ENCODE measurements at places on chromosomes 7 and 10.

- DNase-seq, result no peak
Observed at GRCh38 chr7:41930538-41931262, 227.8 kb upstream of the INHBA start.

- no peak for DNase-seq
Observed at GRCh38 chr10:52210161-52210560, 103.9 kb upstream of the DKK1 start.

GRCh38 chr7:19101472-19101871, 16.0 kb downstream of the TWIST1 start:
- no peak for DNase-seq

DNA sequence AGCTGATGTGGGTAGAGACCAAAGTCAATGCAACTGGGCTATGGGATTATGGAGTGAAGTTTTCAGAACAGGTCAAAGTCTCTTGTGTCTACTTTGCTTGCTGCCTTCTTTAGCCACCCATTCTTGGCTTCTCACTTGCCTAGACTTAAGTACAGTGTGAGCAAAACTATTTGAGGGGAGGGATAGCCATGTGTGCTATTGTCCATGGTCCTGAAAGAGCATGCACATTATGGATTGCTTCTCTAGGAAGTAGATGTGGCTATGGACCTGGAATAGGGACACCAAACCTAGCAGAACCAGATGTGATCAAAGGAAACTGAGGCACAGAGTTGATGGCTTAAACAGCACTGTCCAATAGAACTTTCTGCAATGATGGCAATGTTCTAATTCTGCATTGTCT, 81.9 kb upstream of the ZNF800 start:
- DNase-seq, result no peak

- no peak for DNase-seq
Observed at GRCh38 chr7:139588632-139589031, 65.1 kb downstream of the CLEC2L start.

DNA sequence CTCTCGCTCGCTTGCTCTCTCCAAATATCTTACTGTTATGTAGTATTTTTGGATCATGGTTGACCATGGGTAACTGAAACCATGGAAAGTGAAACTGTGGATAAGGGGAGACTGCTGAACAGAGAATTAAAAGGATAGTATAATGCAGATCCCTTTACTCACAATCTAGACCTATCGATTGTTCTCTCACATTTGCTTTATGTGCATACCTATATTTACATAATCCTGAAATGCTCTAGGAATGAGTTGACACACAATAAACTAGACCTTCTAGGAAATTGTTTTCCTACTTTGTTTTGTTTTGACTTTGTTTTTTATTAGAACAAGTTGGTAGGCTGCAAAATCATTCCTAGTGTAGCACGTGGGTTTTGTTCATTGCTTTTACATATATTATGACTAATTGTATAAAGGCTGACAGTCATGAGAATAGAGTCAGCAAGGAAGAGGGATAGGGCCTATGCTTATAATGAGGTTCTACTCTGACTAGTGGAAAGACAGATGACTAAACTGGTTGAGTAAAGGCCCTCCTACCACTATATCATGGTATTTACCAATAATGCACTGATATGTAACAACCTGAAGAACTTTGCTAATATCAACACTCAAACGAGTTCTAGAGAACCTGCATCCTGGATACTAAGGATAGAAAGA, 175.3 kb upstream of the TARP start:
- DNase-seq, result no peak

GRCh38 chr10:46530249-46531186, 25.9 kb downstream of the GPRIN2 start:
- no peak for DNase-seq

DNA sequence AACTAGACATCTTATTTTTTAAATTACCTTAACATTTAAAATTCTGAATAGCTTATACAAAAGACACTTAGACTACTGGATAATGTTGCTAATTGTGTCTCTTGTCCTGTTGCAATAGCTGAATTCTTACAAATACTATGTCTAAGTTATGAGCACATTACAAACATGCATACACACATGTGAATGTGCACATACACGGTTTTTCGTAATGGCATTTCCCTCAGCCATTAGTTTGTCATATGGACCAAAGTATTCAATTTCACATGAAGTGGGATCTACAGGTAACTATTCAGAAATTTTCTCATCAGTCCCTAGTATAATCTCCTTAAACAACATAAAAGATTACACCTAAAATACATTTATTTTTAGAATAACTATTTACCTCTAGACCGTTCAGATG, 178.6 kb upstream of the BET1 start:
- no peak for DNase-seq

DNA sequence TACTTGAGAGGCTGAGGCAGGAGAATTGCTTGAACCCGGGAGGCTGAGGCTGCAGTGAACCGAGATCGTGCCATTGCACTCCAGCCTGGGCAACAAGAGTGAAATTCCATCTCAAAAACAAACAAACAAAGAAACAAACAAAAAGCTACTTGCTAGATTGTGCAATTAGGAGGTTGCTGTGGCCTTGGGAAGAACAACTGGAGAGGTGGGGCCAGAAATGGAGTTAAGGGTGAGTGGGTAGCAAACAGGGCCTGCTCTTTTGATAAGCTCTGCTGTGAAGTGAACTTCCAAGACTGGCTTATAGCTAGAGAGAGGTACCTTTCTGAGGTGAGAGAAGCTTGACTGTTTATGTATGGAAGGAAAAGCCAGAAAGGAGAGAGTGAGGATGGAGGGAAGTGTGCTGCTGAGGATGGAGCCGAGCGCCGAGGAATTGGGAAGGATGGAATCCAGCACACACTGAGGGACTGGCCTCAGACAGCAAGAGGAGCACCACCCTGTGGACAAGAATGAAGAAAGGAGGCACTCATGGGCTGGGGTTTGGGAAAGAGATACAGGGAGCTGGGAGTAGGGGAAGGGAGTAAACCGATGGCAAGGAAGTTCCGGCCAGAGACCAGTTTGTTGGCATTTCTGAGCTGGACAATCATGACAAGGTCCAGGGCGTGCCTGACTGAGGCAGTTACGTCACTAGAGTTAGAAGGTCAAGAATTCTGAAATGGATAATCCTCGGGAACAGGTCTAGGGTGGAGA, 7.0 kb upstream of the RPEL1 start:
- no peak for DNase-seq

GRCh38 chr10:124000792-124001201, 92.6 kb downstream of the CHST15 start:
- no peak for DNase-seq

GRCh38 chr10:116170815-116171250, 102.2 kb downstream of the GFRA1 start:
- DNase-seq, result no peak

DNA sequence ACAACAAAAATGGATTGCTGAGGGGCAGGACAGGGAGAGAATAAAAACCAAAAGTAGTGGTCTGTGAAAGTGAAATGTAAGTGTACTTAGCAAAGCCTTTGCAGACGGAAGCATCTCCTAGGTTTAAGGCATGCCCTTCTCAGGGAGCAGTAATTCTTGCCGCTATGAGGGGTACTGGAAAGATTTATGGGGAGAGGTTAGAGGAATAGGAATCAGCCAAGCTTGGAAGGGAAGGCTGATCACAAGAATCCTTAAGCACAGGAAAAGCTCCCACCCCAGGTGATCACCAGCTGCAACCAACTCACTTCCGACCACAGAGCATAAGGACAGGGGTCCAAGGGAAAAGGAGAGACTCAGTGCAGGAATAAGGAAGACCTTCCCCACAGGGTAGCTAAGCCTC, 10.3 kb downstream of the GFRA1 start:
- no peak for DNase-seq

- DNase-seq, result no peak
Observed at GRCh38 chr10:6274484-6274883, 71.8 kb downstream of the PFKFB3 start.

DNA sequence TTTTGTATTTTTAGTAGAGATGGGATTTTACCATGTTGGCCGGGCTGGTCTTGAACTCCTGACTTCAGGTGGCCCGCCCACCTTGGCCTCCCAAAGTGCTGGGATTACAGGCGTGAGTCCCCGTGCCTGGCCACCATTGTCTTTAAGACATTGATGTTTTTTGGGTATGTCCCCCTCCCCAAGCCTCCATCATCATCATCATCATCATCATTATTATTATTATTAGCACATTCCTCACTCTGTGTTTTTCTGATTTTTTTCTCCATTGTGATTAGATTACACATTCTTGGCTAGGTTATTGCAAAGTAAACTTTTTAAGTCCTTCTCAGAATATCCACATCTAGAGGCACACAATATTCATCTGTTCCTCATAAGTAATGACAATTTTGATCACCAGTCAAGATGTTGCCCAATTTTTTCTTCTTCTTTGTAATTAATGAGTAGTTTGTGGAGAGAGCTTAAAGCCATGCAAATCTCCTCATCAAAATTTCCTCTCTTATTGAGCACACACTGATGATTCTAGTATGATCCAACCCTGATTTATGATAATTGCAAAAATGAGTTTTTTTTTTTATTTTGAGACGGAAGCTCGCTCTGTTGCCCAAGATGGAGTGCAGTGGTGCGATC, 47.5 kb downstream of the EPC1 start:
- no peak for DNase-seq

DNA sequence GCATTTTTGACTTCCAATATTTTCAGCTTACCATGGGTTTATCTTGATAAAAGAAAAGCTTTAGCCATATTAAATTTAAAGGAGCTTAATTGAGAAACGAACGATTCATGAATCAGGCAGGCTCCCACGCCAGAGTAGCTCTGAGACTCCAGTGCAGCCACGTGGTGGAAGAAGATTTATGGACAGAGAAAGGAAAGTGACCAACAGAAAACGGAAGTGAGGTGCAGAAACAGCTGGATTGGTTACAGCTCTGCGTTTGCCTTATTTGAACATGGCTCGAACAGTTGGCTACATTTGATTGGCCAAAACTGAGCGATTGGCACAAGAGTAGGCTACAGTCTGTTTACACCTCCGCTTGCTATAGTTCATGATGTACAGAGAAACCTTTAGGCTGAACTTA, 395.4 kb downstream of the GATA3 start:
- no peak for DNase-seq

DNA sequence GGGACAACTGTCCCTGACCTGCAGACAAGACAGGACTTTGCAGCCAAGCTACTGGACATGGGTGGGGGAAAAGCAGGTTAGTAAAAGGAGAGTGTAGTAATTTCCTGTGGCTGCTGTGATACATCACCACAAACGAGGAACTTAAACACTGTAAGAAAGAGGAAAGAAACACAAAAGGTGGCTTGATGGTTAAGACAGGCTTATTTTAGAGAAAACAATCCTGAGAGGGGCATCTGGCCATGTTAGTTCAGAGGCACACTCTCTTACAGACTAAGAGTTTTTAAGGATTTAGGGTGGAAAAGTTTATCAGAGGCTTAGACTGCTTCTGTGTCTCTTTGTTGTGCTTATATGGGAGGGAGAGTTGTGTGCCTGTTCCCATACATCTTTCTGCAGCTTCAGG, 667.0 kb downstream of the TYW1 start:
- no peak for DNase-seq

DNA sequence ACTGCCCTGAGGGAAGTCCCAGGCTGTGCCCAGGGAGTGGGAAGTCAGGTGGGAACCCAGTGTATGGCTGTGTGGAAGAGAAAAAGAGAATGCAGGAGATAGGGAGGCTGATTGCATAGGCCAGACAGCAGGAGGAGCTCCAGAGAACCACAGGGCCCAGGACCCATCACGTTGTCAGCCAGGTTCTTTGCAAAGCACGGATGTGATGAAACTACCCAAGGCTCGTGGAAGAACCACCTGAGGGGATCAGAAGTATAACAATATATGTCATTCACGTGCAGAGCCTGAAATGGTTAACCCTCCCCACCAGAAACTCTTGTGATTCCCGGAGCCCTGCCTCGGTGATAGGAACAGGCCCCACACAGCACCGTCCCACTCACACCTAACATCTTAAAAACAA, 83.6 kb downstream of the LARP4B start:
- no peak for DNase-seq

DNA sequence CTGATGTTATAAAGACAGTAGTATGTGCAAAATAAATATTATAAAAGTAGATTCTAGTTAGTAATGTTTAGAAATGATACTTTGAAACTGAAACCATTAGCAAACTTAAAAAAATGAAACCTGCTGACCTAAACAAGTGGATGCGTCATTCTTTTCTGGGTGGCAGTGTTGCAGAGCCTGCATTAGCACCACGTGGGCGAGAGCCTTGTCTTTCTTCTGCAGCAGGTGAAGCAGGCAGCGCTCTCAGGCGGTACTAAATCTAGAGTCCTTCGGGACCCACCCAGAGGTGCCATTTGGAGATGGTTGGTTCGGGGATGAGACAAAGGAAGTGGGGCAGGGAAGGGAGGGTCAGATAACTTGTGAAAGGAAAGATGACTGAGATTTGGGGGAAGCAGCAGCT, 759.1 kb upstream of the IGFBP3 start:
- DNase-seq, result no peak

GRCh38 chr7:102291056-102291915, 4.6 kb downstream of the SH2B2 start:
- DNase-seq, result no peak

DNA sequence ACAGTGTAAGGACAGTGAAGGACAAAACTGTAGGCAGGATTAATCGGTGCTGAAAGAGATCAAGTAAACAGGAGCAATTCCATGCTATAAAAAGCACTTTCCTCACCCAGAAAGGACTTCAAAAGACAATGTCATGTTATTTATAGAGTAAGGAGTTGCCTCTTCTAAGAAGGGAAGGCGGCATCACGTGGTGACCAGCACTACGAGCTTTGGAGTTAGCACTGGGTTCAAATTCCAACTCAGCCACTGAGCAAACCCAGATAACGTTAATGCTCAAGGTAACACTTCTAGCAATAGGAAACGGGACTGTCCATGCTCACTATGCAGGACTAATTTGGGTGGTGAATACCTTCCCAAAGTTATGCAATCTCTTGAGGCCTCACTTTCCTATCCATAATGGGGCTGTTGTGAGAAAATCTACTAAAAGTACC, 715 bp upstream of the PANK1 start:
- DNase-seq, result no peak

DNA sequence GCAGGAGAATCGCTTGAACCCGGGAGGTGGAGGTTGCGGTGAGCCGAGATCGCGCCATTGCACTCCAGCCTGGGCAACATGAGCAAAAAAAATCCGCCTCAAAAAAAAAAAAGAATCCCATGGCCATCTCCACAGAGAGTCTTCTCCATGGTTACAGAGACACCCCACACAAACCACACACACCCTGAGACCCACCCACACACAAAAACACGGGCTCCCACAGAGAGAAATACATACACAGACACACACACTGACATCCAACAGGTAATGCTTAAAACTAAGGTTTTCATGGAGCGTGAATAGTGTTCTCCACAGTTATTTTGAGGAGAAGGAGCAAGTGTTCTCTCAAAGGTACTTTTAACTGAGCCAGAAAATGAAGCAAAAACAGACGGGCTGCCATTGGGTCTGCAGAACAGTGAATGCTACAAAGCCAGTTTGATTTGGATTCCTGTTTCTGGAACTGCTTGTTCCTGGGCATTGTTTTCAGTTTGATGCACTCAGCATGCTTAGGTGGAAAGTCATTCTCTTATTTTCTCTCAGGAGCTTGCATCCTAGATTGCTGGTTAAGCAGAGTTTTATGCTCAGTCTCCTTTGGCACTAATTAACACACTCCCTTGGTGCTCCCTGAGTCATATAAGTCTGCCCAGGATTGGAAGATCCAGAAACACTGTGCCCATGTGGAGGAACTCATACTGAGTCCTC, 15.4 kb downstream of the AHCYL2 start:
- DNase-seq, result no peak
